ENCODE measurements at places on chromosomes 7 and 10.
A peak's percentile ranks its signal among the peaks of the same experiment; 100 is the strongest.

- DNase-seq, result no peak
These were observed 224.7 kb upstream of the ADARB2 start for GRCh38 chr10:1961989-1962388.

DNA sequence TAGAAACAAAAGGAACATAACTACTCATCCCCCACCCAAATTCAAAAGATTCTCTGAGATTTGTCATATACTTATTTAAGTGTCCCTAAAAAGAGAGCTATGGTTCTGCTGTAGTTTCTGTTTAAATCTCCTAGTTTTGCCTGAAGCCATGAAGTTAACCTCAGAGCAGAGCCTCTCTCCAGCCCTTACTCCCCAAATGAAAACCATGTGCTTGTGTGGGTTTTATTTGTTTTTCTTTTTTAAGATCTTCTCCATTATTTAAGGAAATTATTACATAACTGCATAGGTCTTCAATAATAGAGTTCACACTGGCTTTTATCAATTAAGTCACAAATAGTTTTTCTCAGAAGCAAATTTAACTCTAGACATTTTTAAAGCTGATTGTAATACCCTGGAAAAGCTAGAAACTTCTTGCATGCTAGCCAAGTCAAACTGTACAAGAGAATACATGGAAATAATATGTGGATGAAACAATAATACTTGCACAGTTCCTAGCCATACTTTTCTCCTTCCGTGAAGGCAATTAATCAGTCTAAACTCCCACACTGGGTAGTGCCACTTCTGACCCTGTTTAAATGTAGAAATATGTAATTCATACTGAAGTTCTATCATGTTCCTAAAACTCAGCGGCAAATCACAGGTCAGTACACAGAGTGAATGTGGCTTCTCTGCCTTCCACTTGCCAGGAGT is 579.7 kb downstream of the SUGCT start:
- no peak for DNase-seq

DNA sequence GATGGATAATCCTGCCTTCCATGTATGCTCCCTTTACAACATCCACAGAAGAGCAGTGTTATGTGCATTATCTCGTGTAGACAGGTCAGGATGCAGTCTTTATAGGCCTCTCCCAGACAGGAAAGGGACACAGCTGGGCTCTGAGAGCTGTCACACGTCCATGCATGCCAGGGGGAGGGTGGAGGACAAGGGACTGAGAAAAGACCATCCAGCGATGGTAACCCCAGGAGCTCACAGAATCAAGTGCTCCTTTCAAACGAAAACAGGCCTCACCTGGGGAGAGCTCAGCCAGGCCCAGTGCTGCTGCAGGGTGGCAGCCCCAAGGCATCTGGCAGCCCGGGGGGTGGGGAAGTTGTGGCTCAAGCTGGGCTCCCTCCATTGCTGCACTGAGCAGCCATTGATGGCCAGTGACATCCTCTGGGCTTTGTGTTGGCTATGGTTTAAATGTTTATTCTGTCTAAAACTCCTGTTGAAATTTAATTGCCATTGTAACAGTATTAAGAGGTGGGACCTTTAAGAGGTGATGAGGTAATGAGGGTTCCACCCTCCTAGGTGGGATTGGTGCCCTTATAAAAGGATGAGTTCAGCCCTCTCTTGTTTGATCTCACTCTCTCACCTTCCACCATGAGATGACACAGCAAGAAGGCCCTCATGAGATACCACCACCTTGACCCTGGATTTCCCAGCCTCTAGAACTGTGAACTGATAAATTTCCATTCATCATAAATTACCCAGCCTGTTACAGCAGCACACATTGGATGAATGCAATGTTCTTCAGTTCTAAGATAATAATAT is 15.7 kb downstream of the JCAD start:
- DNase-seq, result no peak

- DNase-seq, result no peak
These were observed 6.1 kb downstream of the GPER1 start for GRCh38 chr7:1093916-1094508.

DNA sequence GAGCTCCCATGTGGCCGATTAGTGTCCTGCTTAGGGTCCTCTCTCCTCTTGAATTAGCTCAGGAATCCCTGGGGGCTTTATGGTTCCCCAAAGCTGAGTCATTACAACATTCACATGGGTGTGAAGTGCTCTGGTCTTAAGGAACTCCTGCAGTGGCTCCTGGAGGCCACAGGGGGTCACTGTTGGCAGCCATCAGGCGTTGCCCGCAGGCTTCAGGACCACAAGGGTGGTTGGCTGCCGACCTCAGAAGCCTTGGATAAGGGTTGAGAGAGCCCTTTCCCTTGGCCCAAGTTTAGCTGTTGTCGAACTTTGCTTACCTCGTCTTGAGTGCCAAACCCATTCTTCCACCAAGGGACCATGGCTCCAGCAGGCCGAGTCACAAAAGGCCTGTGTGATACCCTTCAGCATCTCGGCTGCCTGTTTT is 61.7 kb downstream of the SH2D4B start:
- DNase-seq, result peak; percentile 95

DNA sequence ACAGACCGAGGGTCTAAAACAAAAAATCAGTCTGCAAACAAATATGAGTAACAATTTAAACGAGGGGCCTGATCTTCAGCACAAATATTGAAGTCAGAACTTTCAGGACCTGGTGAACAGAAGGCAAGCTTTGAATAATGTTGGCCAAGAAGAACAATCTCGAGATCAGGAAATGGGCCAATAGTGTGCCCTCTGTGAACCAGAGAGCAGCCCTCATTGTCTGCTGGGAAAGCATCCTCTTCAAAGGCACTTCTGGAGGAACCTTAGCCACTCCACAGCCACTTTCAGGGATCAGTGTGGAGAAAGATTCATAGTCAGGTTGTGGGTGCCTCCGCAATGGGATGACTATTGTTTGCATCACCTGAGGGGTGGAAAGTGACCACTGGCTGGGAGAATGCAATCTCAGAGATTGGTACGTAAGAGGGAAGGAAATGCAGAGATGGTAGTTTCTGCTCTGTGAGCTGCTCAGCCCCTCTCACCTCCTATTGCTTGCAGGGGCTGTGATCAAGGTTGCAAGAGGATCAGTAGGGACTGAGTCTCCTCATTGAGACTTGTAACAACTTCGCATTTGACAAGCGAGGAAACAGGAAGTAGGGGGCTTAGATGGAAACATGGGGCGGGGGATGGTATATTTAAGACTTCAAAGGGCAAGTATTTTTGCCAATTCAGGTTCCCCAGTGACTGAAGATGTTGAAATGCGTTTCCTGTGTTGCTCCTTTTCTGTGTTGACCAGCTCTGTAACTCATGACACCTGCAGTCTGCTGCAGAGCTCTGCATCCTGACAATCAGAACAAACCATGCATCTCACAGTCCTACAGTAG is 28.4 kb upstream of the IFRD1 start:
- DNase-seq, result peak; percentile 98

DNA sequence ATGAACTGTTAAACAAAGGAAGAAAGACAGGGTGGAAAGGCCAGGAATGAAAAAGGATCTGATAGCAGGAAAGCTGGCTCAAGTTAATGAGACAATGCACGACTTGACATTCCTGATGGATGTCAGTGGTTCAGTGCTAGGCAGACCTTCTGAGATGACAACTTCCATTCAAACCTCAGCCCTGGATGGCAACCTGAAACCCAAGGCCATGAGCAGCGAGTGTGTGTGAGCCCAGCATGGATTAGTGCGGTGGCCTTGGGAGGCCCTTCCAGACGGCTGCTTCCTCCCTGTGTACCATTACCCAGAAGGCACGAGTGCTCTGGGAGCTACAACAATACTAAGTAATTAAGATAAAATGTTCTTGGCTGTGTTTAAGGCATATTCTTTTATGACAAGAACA is 18.8 kb downstream of the TRIL start:
- no peak for DNase-seq

All from NB4 (cell line).